ENCODE measurements at places on chromosomes 13 and 19. TPM values are rescaled to one million over a fixed set of nuclear protein-coding genes. Genes with fewer than 3 reads are reported as not detected.

DNA sequence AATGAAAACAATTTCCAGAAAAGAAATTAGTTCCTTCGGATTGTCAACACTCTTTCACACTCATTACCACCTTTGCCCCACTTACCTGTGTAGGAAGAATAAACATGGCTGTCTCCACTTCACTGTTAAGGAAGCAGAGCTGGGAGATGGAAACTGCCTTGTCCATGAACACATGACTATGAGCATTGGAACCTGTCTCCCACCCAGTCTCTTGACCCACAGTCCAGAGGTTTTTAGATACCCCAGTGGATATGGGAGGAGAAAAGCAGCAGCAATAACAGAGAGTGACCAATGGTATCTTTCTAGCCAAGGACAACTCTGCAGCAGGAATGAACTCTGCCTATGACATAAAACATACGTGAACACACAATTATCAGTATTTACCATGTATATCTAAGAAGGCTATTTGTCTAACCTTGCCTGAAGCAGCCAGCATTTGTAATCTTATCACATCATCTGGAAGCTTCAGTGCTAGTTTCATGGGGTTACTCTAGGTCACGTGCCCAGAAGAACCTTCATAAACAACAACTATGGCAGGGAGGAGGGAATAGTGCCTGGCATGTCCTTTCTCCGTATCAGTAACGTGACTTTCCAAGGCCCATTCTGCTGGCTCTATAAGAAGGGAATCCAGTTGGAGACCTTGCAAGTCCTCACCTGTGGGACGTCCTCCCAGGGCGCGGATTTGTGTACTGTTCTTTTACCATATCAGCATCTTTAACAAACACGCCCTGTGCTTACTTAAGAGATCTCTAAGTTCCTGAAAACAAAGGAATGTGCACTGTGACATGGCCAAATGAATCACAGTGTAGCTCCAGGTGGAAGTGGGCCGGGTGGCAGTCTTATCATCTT is 221.8 kb upstream of the UBL3 start:
- no peak for DNase-seq

Gene KANK2
- 1.8 TPM for total RNA-seq

- DNase-seq, result no peak
Measured at GRCh38 chr19:17326595-17326966, 8.1 kb downstream of the ANO8 start.

DNA sequence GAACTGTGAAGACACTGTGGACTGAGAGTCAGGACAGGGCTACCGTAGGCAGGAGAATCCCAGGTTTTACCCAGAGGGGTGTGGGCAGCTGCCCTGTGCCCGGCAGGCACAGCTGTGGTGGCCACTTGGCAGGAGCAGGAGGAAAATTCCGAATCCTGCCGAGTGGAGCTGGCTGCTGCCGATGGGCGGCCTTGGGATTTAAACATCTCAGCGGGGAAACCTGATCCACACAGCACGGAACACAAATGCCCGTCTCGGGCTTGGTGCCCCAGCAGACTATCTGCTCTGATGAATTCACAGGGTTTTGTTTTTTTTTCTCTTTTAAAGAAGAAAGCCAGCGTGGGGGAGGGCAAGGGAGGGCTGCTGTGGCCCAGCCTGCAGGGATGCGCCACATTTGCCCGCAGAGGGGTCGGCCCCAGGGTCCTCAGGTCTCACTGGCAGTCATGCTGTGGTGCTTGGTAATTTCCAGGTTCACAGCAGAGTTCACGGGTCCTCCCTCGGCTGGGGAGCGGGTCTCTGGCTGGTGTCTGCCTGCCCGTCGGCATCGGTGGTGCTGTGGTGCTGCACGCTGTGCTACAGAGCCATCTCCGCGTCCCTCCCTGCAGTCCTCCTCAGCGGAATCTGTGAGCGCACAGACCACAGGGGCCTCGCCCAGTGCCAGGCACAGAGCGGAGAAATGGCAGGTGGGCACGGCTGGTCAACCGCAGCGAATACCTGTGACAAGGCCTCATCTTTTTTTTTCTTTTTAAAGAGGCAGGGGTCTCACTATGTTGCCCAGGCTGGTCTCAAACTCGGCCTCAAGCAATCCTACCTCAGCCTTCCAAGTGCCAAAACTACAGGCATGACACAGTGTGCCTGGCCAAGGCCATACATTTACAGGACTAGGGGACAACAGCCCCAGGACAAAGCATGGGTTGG is 28.1 kb downstream of the MPND start:
- no peak for DNase-seq

DNA sequence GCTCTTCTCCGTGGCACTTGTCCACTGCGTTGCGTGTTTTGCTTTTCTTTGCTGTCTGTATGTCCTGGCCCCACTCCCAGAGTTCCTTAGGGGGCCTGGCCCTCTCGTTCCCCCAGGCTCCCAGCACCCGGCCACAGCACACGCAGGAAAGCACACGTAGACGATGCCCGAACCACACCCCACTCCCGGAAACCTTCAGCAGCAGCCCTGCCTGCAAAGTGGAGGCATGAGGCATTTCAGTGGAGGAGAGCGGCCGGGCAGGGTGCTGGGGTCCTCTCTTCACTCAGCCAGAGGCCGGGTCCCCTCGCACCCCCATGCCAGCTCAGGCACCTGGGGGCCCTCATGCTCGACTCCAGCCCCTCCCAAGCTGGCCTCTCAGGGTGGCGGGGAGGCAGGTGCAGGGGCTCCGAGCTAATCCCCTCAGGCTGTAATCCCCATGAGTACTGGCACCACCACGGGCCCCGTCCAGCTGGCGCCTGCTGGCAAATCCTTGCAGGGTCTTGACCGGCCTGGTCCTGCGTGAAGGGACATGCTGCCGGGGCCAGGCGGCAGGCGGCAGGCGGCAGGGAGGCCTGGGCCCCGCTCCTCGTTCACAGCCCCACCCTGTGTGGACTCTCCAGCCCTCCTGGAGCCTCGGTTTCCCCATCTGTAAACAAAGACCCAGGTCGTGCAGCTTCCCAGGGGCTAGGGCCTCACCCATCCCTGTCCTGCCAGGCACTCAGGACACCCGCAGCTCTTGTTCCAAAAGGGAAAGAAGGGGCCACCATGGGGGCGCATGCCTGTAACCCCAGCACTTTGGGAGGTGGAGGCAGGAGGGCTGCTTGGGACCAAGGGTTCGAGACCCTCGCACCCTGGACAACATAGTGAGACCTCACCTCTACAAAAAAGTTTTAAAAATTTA is 7.0 kb downstream of the PIP5K1C start:
- no peak for DNase-seq

Gene ATP1A3
- 3.4 TPM for total RNA-seq

DNA sequence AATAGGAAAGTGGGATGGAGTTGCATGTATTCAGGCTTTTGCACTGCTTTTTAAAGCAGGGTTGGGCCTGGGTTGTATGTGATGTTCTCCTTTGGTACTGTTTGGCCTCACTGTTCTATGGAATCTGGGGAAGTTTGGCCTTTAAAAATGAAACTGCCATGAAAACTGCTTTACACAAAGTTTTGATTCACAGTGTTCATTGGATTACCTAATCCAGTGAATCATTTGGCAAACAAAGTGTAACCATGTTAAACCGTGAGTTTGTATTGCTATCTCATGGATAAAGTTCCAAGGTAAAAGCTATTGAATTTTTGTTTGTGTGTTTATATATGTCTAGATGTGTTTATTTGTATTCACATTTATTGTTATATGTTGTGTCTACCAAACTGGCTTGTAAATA is 1658.6 kb downstream of the OLFM4 start:
- DNase-seq, result no peak

Gene ZNF66
- total RNA-seq, result 18.4 TPM

- no peak for DNase-seq
Measured at GRCh38 chr13:55159765-55160164, 1981.0 kb upstream of the PRR20A start.

DNA sequence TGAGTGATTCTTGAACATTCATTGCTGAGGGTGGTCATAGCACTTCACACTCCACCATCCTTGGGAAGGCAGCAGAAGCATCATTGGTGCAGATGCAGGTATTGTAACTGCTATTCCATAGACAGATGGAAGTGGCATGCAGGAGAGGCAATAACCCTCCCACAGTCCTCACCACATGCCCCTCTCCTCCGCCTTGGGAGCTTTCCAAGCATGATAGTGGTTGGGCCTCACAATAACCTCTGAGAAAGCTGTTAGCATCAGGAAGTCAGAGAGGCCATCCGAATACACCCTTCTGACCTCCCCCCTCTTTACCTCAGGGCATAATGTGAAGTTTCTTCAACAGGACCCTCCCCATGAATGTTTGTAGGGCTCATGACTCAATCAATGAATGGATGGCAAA is 177.9 kb downstream of the KATNAL1 start:
- DNase-seq, result no peak

Gene IL17D
- total RNA-seq, result 0.37 TPM

Gene ZNF845
- total RNA-seq, result 9.9 TPM

GRCh38 chr19:9720541-9720940 is 45.6 kb upstream of the ZNF562 start:
- DNase-seq, result no peak

Gene F10
- not detected for total RNA-seq

DNA sequence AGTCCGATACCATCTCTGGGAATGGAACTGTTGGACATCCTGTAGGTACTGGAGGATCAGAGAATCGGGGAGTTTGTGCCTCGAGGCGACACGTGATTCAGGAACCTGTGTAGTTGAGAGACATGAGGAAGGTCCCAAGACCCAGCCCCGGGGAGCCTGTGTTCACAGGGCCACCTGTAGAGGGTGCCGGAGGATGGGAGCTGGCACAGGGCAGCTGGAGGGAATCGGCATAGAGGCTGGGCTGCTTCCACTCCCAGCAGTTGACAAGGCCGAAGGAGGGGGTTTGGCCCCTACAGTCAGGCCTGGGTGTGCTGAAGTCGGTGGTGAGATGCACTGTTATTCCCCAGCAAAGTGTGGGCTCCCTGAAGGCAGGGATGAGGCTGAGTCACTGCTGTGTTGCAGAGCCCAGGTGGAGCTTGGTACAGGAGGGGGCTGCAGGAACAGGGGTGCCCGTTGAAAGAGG is 2.5 kb upstream of the ISYNA1 start:
- DNase-seq, result peak; percentile 66

- no peak for DNase-seq
Measured at GRCh38 chr13:70616847-70617246, 508.6 kb upstream of the KLHL1 start.

GRCh38 chr13:97853550-97853949 is 99.9 kb upstream of the IPO5 start:
- no peak for DNase-seq

Gene SEMA6B
- not detected for total RNA-seq

Gene RNF113B
- total RNA-seq, result not detected

Gene ATP4A
- total RNA-seq, result not detected

DNA sequence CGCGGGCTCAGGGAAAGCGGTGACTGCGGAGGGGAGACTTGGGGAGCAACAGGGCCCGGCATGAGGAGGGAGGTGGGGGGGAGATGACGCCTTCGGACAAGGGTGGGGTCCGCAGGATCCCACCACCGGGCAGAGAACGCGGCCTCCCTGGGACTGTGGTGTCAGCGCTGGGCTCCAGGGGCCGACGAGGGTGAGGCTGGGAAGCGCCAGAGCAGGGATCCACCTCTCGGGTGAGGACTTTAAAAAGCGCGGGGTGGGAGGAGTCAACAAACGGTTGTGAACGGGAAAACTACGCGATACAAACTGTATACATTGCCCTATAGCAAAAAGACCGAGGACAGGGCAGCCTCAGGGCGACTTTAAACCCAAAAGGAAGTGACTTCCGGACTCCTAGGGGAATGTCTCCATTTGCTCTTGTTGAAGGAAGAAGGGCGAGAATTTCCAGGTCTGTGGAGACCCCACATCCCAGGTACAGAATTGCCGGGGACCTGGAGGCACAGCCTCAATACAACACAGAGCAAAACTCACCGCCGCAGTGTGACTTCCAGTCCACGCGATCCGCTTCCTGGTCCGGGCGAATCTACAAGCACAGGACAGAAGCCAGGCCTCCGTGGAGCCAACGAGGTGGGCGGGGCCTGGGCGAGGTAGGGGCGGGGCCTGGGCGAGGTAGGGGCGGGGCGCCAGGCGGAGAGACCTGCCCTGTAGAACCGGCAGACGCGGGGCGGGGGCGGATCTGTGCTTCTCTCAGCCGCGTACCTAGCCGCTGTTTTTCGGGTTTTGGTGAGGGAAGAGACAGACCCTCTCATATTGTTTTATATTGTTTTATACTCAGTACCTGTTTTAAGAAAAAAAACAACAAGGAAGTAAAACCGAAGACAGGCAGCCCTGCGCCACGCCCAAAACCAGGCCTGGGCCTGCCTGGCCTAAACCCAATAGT is at the start of gene ZNF888:
Gene ZNF888 (minus strand): TSS at position 588 of the 937 bp plus-strand sequence. CDS start 5,555 bp downstream, outside the sequence.
- DNase-seq, result peak; percentile 92

Gene TNFRSF19
- total RNA-seq, result 0.12 TPM

DNA sequence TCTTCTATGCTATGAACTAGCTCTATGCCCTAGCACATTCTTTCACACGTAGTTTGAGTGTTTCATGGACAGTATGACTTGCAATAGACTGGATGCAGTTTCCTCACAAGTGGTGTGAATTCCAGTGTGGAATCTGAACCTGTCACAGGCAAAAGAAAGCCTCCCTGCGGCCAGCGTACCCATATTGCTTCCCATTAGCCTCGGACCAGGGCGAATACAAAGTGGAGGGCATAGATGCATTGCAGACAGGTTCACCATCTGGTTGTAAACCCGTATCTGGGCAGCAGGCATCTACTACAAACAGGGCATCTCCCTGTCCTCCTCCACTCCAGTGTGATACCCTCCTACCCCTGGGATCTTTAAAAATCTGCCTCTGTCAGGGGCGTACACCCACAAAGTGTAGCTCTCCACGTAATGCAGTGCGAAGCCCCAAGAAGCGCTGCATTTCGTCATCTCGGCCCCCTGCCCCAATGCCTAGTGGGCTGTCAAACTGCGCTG is 1.4 kb upstream of the CIC start:
- no peak for DNase-seq

DNA sequence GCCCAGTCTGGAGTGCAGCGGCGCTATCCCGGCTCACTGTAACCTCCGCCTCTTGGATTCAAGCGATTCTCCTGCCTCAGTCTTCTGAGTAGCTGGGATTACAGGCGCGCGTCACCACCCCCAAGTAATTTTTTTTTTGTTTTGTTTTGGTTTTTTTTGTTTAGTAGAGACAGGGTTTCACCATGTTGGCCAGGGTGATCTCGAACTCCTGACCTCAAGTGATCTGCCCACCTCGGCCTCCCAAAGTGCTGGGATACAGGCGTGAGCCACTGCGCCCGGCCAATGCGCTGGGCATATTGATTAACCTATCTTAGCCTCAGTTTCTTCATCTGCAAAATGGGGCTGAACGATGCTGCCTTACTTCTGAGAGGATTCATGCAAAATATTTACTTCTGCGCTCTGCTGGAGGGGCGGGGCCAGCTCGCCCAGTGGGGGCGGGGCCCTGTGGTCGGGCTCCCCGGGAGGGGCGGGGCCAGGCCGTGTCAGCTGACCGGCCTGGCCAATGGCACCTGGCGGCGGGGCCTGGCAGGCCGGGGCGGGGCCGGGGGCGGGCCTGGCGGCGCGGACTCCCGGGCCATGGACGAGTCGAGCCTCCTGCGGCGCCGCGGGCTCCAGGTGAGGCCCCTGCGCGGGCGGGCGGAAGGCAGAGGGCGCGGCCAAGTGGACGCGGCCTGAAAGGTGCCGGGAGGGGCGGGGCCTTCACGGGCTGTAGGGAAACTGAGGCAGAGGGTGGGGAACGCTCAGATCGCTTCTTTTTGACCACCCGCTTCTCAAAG is at the start of gene MAST3:
Gene MAST3 (plus strand): TSS at position 562 of the 776 bp plus-strand sequence. CDS start 15 bp downstream, at position 577.
- DNase-seq, result peak; percentile 95

Measured in activated CD8-positive, alpha-beta memory T cell treated with anti-CD3 and anti-CD28 coated beads, Interleukin-2, amount 10 ng/mL, durations not matched to agents 7 days and 5 days (primary cell).